ENCODE measurements at places on chromosomes 16 and 17.

- DNase-seq, result no peak
These were observed 152.1 kb upstream of the RPL38 start for GRCh38 chr17:74051348-74051747.

DNA sequence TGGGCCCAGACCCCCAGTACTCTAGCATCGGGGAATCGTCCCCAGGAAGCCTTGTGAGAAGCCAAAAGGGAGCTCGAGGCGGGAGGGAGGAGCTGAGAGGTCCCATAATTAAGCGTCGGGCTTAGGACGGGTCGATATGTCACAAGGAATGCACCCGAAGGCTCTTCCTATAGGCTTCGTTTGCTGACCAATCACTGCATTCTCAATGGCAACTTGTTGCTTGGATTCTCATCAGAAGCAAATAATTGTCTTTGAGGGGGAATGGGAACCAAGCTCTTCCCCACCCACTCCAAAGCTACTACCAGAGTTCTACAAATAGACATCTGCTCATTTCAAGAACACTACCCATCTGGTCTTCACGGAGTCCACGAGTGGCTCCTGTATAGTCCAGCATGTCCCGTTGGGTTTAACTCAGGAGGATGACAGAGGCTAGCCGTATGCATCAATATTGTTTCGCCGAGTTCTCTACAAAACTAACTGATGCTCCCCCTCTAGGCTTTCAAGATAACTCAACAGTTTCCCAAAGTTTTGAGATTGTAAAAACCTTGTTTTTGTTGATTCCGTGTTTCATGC lies 628 bp upstream of the BLMH start:
- no peak for DNase-seq

- DNase-seq, result no peak
These were observed 1686.8 kb downstream of the TP53TG3F start for GRCh38 chr16:35146031-35146710.

GRCh38 chr17:63928172-63928666 lies 3.9 kb downstream of the CD79B start:
- DNase-seq, result peak; percentile 40

GRCh38 chr17:41658846-41659245 lies 29.8 kb upstream of the EIF1 start:
- DNase-seq, result peak; percentile 50

GRCh38 chr17:855569-855968 lies 73.4 kb downstream of the MRM3 start:
- no peak for DNase-seq

DNA sequence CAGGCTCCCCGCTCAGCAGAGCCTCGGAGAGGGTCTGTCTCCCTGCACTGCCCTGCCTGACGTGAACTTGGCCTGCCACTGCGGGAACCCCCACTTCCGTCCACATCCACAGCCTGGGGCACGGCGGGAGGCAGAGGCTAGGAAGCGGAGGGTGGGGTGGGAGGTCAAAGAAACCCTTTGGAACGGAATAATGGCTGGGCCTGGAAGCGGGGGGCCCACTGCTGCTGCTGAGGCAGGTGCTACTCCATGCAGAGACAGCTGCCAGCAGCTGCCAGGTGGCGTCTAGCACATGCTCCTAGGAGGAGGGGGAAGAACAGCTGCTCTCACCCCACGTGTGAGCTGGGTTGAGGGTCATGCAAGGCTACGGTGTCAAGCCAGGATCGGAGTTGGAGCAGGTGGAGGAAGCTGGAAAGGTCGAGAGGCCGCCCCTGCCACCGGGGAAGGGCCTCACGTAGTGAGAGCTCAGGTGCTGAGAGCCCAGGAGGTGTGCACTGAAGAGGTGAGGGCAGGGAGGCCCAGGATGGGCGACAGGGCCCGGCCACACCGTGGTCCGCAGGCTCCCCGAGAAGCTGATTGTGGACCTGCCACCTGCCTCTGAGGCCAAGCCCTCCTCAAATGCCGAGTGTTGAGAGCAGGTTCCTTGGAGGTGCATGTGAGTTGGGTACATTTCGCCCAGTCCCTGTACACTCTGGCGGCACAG lies 9.8 kb downstream of the FSCN2 start:
- peak; percentile 81 for DNase-seq

DNA sequence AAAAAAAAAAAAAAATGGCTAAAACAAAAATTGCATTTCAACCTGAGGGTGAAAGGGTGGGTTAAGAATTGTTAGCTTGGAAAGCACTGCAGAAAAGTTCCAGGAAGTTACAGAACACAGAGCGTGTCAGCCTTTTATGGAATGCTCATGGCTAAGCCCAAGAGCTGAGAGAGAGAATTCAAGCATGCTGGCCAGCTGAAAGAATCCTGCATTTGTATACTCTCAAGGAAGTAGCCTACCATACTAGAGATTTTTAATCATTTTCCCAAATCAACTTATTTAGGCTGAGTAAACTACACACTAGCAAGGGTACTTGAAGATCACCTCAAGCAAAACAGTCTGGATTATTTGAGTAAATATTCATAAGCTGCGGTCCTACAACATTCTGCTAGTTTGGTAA lies 153.9 kb downstream of the KCNJ2 start:
- DNase-seq, result no peak

DNA sequence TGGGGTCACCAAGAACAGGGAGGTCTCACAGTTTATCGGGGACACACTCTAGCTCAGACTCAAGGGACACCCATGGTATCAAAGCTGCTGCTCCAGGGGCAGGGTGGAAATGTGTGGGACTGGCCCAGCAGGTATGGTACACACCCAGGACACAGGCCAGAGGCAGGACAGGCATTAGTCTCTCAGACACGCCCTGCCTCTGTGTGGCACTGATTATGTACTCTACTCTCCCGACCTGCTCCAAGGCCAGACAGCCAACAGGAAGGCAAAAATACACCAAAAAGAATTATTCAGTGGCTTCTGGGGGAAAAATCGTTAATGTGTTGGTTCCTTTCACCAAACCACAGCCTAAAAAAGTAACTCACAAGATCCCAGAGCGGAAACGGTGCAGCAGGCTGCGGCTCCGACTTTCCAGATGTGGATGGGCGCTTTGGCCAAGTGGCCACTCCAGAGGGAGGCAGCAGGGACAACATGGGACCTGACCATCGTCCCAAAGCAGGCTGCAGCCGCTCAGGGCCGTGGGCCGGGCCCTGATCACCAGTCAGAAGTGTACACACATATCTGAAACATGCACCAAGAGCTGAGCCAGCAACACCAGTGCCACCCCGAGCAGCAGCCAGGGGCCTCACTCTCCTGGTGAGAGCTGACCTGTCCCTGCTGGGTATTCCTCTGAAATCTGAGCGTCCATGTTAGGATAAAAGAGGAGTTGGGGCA lies 1.0 kb upstream of the SIRT7 start:
- DNase-seq, result no peak

- no peak for DNase-seq
These were observed 16.6 kb downstream of the SOX8 start for GRCh38 chr16:998211-998610.

DNA sequence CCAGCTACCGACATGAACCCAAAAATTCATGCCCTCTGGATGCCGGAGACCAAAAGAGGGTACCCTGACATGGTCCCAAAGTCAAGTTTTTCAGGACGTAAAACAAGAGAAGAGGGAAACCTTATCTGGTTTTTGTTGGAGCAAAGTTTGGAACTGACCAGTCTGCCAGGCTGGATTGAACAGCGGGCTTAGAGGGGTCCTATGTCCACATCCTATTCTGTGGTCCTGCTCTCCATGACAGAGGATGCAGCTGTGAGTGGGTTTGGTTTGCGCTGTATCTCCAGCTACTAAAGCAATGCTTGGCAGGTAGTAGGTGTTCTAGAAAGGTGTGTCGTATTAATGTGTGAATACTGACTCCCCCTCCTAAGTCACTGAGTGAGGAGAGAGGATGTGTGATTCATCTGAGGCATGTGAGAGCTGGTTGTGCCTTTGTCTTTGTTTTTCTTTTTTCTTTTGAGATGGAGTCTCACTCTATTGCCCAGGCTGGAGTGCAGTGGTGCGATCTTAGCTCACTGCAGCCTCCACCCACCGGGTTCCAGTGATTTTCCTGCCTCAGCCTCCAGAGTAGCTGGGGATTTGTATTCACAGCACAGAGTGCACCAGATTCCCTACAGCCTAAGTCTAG lies 31.0 kb downstream of the PMM2 start:
- no peak for DNase-seq

GRCh38 chr16:79019431-79019830 lies 581.1 kb downstream of the MAF start:
- DNase-seq, result no peak

GRCh38 chr17:32157225-32157624 lies 14.9 kb downstream of the RHOT1 start:
- no peak for DNase-seq

GRCh38 chr17:80253631-80254395 lies 6.8 kb upstream of the RNF213 start:
- peak; percentile 33 for DNase-seq

DNA sequence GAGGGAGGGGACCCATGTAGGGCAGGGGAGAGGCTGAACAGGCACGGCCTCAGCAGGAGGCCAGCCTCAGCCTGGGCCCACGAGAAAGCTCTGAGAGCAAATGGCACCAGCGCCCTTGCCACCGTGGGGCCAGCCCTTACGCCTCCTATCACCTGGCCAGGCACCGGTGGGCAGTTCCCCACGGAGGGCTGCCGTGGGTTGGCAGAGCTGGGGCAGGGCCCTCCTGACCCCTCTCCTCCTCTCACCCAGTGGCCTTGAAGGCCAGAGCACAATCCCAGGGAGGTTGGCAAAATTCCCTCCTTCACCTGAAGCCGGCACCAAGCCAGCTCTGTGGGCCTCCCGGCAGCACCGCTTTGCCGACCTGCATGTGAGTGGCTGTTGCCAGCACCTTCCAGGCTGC lies 53.1 kb upstream of the ENPP7 start:
- peak; percentile 41 for DNase-seq
